Left renal pelvis (tissue), 4 donors: ENCODE measurements at places on chromosomes 4 and X. TPM values are rescaled to one million over a fixed set of nuclear protein-coding genes. Genes with fewer than 3 reads are reported as not detected.

The ADH1A gene
- polyA plus RNA-seq: 4.4 TPM

The ARHGEF6 gene
- 11.9 TPM for polyA plus RNA-seq

The MAGEB1 gene
- not detected for polyA plus RNA-seq

The SLIT2 gene
- polyA plus RNA-seq: 42.2 TPM

The PNMA5 gene
- polyA plus RNA-seq: 0.36 TPM

- no peak for DNase-seq
Measured at GRCh38 chr4:85058551-85058950, 92.1 kb upstream of the WDFY3 start.

DNA sequence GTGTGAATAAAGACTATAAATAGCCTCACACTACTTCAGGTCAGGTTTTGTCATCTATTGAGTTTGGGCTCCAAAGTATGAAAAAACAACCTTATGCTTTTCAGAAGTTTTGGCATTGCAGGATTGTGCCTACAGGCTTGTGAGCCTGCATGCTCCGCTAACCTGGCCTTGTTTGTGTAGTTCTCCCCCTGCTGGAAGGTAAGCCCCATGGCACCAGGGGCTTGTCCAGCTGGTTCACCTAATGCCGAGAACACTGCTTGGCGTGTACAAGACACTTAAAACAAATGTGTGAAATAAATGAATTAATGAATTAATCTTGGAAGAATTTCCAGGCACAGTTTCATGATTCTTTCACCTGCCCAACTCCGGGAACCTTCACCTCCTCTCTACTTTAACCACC is 1.8 kb upstream of the HSD17B10 start:
- DNase-seq: no peak

DNA sequence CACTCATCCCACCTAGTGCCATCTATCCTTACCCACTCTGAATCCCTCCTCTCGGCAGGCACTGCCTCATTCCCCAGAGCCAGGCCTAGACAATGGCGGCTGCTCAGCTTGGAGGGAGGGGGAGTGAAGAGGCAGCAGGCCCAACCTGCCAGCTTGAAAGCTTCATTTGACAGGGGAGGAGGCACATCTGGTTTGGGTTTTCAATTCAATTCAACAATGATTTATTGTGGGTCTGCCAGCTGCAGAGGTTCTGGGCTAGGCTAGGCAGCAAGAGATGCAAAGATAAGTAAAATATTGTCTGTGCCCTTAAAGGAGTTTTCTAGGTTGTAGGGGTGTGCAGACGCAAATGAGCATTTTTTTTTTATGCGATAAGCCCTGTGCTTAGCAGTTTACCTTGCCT is 58.5 kb downstream of the RTL9 start:
- no peak for DNase-seq

DNA sequence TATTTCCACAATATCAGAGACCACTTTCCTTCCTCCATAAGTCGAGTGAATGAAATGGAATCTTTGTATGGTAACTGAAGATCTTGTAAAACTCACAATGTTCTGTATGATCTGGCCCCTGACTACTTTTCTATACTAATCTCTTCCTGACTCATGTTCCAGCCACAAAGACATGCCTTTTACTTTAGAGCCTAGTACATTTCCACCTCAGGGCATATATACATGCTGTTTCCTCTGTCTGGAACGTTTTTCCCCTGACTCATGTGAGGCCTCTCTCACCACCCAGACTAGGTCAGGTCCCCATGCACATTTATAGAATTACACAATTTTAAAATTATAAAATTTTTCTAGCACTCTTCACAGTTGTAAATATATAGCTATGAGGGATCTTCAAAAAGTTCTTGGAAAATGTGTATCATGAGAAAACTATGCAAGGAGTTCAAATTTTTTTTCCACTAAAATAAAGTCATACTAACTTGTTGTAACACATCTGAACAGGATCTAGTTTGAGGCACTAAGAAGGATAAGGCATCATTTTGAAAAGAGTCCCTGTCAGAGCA is 208.8 kb downstream of the SH2D1A start:
- no peak for DNase-seq

DNA sequence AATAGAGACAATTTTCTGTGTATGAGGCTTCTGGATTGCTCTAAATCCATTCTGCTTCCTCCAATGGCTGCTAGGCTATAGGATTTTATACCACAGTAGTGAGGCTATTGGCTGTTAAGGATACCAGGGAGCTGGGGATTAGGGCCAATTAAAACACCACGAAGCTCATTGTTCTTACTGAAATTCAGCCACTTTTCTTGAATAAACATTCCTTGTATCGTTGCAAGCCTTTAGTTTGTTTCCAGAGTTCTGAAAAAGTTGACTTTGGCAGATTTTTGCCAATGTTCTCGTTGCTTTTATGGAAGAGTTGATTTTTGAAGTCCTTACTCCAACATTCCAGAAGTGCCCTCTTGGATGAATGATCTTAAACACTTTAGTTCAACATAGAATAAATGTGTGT is 238.4 kb upstream of the TEX13A start:
- no peak for DNase-seq

GRCh38 chr4:147678796-147679549 is 5.0 kb downstream of the PRMT9 start:
- no peak for DNase-seq

GRCh38 chr4:823761-824460 is 2.0 kb downstream of the CPLX1 start:
- no peak for DNase-seq

GRCh38 chr4:151291485-151291884 is 14.5 kb downstream of the PRSS48 start:
- no peak for DNase-seq

DNA sequence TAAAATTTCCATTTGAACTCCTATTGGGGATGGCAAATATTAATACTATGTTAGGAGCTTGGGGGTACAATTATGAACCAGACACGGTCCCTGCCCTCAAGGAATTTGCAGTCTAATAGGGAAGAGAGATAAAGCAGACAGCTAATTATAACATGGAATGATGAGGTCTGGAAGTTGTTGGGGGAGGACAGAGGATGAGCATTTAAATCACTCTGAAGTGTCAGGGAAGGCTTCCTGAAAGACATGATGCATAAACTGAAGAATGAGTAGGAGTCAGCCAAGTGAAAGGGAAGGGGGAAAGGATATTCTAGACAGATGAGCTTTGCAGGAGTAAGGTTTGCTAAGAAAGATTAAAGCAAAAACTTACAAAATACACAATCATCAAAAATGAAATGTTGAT is 15.9 kb downstream of the PLAC1 start:
- no peak for DNase-seq

- no peak for DNase-seq
Measured at GRCh38 chr4:159401791-159402380, 299.0 kb downstream of the RAPGEF2 start.

DNA sequence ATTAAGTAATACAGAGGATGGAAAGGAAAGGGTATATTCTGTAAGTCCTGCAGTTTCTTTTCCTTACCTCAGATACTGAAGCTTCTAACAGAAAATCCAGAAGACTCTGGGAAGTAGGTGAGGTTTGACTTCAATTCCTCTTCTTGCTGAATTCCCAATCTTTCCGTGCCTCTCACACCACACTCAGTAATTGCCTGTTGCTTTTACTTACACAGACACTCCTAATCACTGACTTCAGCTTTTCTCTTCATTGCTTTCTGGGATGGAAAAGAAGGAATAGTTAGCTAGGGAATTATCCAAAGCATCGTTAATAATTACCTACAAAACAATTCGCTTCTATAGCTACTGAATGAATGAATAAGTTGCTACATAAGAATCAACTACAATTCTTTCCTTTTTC is 163.6 kb downstream of the FBXO8 start:
- DNase-seq: no peak

DNA sequence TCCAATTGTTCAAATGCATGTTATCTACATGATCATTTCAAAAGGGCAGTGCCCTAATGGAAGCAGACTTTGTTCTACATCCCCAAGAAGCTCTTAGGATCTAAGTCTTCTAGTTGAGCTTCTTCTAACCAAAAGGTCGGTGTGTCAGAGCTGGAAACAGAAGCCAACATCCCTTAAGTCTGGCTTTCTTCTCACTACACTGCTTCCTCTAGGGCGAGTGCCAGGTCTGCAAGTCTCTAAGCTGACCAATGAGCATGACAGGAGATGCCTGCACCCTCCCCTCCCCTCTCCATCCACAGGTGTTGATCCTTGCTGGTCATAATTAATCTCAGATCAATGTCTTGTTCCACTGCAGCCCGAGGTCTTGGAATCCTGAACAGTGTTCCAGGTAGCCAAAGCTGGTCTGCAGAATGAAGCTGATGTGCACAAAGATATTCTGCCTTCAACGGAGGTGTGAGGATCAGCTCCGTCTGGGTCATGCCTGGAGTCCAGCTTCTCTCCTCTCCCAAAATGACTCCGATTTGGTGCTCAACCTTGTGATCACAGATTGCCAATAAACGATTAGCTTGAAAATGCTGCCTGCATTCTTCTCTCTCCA is 44.1 kb downstream of the WDR1 start:
- no peak for DNase-seq
